Right lobe of liver (tissue), 6 donors: ENCODE measurements at places on chromosomes 12 and 14.

DNA sequence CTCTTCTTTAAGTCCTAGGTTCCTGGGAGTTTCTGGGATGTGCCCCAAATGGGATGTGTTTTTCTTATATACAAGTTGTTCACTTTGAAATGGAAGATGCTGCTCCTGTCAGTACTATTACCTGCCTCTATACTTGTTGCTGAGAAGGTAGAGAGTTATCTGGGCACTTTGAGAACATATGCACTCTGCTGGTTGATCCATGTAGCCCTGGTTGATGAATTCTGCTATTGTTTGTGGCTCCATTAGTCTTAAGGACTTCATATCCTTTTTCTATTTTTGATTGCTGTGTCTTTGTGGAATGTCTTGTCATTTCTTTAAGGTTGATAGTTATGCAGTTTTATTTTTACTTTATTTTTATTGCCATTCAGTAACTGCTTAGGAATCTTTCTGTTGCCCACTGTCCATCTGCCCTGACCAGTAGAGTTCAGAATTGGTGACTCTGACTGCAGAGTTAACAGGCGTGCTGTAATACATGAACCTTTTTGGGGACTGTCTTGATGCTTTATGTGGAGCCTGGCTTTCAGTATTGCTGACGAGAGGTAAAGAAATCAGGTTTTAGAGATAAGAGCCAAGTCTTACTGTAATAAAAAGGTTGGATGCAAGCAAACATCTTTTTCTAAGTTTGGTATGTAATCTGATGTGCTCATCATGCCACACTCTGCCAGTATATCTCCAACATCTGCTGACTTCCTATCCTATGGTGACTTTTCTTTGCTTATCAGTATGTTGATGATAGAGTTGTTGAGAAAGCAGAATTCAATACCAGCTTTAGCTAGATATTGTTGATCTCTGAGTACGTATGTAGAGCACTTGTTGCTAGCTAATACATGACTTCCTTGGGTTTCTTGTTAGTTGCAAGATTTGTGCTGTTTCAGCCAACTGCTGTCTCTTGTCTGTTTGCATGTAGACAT is 1.6 kb downstream of the GMPR2 start:
- no peak for DNase-seq

GRCh38 chr14:62162998-62163589 is 400.9 kb downstream of the SNAPC1 start:
- no peak for DNase-seq

GRCh38 chr12:57803319-57803893 is 15.1 kb downstream of the AVIL start:
- DNase-seq, result peak; percentile 44

GRCh38 chr14:74859757-74860552 is 16.0 kb downstream of the PROX2 start:
- no peak for DNase-seq

DNA sequence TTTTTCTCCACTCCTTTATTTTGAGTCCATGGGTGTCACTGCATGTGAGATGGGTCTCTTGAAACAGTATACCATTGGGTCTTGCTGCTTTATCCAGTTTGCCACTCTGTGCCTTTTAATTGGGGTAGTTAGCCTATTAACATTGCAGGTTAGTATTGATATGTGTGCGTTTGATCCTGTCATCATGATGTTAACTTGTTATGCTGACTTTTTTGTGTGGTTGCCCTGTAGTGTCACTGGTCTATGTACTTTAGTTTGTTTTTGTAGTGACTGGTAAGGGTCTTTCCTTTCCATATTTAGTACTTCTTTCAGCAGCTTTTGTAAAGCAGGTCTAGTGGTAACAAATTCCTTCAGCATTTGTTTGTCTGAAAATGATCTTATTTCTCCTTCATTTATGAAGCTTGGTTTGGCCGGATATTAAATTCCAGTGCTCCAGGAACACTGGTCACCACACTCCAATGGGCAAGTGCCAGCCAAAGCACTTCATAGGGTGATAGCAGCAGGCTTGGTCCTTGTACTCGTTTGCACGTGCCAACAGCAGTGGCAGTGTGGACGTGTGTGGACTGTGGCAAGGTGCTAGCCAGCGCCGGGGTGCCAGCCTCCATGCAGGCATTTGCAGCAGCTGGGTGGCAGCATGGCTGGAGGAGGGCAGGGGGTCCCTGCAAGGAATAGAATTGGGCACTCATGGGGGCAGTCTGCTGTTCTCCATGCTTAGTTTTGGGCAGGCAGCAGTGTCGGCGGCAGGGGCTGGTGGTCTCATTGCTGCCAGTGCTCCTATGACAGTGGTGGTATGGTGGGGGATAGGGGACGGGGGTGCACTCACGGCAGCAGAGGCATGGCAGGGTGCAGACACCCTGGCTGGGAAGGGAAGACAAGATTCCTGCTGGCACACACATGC is 53.5 kb downstream of the FRS2 start:
- no peak for DNase-seq

DNA sequence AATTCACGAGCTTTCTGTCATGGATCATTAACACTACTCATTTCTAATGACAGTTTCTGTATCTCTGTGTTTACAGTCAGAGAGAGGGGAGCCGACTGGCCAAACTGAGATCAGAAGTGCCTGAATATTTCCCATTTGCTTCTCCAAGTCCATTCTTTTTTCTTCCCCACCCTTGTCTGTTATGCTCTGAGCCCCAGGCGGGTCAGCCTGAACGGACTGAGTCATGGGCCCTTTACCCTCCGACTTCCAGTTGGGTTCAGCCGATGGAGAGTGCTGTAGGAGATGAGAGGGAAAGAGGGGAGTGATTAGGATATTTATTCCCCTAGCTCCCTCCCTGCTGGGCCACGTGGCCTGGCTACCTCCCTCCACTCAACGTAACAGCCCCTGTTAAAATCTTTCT is 104.7 kb downstream of the PAH start:
- no peak for DNase-seq

DNA sequence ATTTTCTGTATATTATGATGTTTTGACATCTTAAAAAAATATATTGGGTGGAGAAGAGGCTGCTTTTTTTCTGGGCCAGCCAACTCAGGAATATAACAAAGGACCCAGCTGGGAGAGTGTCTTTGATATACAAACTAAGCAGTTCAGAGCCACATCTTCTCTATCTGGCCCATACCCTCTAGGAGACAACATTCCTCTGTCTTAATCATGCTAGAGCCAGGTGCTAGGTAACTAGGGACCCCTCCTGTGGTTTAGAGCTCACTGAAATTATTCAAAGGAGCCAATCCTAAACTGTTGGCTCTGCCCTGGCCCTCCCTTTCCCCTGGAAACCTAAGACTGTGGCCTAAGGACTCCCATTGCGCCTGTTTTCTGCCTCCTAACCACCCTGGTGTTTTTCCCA is 193.1 kb upstream of the DIO2 start:
- DNase-seq, result no peak

DNA sequence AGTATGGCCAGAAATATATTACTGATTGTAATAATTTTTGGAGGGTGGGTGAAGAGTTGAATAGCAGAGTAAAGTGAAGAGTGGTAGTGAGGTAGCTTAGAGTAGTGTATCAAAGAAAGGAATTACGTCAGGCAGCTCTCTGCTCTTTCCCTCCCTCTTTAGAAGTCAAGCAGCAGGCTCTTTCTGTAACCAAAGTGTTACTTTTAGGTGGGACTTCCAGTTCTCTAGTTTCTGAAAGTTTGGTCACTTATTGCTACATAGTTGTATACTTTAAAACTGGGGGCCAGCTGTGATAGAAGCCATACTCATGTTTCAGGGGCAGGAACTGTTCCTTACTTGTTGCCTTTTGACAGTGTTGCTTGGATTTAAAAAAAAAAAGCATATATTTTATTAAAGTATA is 30.6 kb downstream of the ATF7IP start:
- DNase-seq, result no peak

DNA sequence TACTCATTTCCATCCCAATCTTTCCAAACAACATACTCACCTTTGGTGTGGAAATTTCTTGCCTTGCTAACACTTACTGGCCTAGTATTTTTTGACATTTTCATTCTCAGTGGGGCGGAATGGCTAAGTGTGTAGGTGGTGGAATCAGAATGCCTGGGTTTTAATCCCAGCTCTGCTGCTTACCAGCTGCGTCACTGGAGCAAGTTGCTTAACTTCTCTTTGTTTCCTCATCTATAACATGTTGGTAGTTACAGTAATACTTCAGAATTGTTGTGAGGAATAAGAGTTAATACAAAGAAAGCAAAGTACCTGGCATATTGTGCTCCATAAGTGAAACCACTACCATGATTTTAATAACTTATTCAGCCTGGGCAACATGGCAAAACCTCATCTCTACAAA is 3.0 kb upstream of the FAM177A1 start:
- DNase-seq, result no peak

DNA sequence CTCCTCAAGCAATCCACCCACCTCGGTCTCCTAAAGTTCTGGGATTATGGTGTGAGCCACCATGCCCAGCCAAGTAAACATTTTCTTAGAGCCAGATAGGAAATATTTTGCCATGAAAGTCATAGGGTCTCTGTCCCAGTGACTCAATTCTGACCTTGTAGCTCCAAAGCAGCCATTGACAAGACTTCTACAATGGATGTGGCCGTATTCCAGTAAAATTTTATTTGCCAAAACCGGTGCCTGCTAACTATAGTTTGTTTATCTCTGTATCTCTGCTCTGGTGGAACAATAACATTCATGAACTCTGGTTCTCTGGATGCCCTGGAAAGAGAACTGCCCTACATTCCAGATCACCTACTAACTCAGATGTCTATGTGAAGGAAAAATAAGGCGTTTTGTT is 54.6 kb upstream of the USP44 start:
- DNase-seq, result no peak

- no peak for DNase-seq
Measured at GRCh38 chr12:9367201-9367600, 159.0 kb upstream of the PZP start.

- no peak for DNase-seq
Measured at GRCh38 chr14:67698179-67698578, 2.6 kb upstream of the RDH11 start.

- no peak for DNase-seq
Measured at GRCh38 chr12:21553329-21553675, 27.2 kb downstream of the SPX start.

DNA sequence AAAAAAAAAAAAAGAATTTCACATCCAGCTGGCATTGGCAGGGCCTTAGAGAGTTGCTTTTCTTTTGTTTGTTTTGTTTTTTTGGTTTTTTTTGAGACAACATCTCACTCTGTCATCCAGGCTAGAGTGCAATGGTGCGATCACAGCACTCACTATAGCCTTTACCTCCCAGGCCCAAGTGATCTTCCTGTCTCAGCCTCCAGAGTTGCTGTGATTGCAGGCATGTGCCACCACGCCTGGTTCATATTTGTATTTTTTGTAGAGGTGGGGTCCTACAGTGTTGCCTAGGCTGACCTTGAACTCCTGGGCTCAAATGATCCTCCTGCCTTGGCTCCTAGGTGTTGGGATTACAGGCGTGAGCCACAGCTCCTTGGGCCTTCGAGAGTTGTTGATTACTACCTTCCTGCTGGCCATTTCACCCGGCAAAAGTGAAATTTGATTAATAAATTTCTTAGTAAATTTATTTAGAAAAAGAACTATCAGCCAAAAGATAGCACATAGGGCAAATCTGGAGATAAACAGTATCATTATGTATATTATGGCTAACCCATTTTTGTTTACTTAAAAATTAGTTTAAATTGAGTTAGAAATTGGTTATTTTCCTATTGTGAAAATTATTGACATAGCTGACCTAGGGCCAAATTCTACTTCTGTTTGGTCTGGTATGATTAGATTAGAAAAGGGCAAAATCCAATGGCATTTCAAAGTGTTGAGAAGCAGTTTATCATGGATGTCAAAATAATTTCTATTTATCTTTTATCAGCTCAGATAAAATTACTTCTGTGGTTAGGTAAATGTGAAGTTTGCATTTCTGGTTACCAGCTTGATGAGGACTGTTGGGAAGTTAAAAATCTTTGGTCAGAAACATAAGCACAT is 12.6 kb downstream of the ACTR6 start:
- no peak for DNase-seq

- DNase-seq, result no peak
Measured at GRCh38 chr14:38762426-38762825, 340.6 kb downstream of the SEC23A start.

DNA sequence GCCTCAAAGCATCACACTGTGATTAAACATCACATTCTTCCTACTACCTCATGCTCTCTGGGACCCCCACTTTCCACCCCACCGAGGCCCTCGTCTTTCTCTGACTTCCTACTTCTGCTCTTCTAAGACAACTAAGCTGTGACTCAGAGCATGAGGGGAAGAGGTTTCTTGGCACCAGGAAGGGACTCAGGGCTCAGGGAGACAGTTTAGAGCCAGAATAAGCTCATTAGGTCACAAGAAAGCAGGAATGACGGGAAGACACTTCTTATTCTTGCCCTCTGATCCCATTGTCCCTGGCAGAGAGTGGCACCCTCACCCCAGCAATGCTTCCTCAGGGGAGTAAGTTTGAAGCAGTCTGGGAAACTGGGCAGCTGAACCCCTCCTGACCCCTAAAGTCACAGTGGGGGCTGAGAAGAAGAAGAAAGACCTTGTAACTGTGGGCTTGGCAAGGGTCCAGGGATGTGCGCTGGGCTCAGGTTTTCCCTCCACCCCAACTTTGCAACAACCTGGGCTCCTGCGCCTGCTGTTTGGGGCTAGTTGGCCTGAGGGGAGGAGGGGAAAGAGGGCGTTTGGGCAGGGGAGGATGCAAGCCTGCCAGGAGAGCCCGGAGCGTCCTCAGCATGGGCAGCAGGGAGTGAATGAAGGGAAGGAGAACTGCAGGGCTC is 64.6 kb upstream of the ACTN1 start:
- no peak for DNase-seq

GRCh38 chr12:92045852-92046251 is 99.8 kb downstream of the BTG1 start:
- no peak for DNase-seq

- no peak for DNase-seq
Measured at GRCh38 chr12:76777765-76778216, 13.9 kb downstream of the ZDHHC17 start.

GRCh38 chr12:124136796-124137195 is 158.1 kb upstream of the RFLNA start:
- no peak for DNase-seq
